Esophagus squamous epithelium (tissue), 5 donors: ENCODE measurements at places on chromosomes 5 and 9.
A peak's percentile ranks its signal among the peaks of the same experiment; 100 is the strongest.

DNA sequence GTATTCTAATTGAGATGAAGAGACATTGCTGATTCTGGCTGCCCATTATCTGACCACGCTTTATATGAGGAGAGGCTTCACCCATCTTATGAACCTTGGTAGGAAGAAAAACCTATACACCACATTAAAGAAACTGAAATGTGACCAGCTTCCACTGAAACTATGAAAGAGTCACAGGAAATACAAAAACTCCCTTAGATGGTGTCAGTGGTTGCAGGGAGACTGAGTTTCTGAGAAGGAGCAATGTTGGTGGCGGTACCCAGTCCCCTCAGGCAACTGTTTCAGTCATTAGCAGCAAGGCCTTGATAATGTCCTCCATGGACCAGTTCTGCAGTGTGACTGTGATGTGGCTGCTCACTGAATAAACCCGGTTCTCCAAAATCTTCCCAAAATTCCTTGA, 110.5 kb upstream of the FTMT start:
- H3K4me3 ChIP-seq = no peak overlapping the region
- no peaks in the 10 kb centered on the region for H3K4me1 ChIP-seq
- H3K36me3 ChIP-seq = no peaks in the 10 kb centered on the region
- H3K27ac ChIP-seq = no peak overlapping the region
- H3K27me3 ChIP-seq = no peaks in the 10 kb centered on the region

GRCh38 chr5:133406977-133407632, 205.2 kb downstream of the FSTL4 start:
- H3K27me3 ChIP-seq = no peaks in the 10 kb centered on the region
- no peaks in the 10 kb centered on the region for H3K4me1 ChIP-seq
- no peak for DNase-seq
- H3K27ac ChIP-seq = no peak overlapping the region
- H3K4me3 ChIP-seq = no peak overlapping the region

- no peaks in the 10 kb centered on the region for H3K36me3 ChIP-seq
- no peaks in the 10 kb centered on the region for H3K4me1 ChIP-seq
- no peaks in the 10 kb centered on the region for H3K27me3 ChIP-seq
- no peak overlapping the region for H3K27ac ChIP-seq
- no peak for DNase-seq
These were observed 39.0 kb upstream of the ICE1 start for GRCh38 chr5:5383461-5383860.

GRCh38 chr5:174386306-174386705, 338.1 kb upstream of the MSX2 start:
- no peak overlapping the region for H3K4me3 ChIP-seq
- H3K27me3 ChIP-seq = no peaks in the 10 kb centered on the region
- no peak for DNase-seq
- H3K27ac ChIP-seq = no peak overlapping the region
- H3K4me1 ChIP-seq = no peaks in the 10 kb centered on the region

DNA sequence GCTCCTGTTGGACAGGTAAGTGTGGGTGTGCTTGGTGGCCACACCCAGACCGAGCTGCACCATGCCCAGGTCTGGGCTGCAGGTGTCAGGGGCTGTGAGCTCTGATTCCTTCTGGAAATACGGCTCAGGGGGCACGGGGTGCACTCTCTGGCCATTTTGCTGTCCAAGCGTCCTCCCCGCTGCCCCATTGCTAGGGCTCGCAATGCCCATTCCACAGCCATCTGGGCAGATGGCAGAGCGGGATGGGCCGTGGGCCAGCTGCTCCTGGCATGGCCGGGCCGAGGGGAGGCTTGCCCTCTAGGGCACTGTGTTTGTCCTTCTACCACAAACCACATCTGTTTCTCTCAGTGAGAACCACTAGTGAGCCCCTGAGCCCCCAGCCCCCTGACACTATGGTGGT, 67.9 kb upstream of the RXRA start:
- H3K27me3 ChIP-seq = no peaks in the 10 kb centered on the region
- no peaks in the 10 kb centered on the region for H3K36me3 ChIP-seq
- no peak overlapping the region for H3K4me3 ChIP-seq
- H3K4me1 ChIP-seq = no peaks in the 10 kb centered on the region
- no peak for DNase-seq
- H3K27ac ChIP-seq = no peak overlapping the region

DNA sequence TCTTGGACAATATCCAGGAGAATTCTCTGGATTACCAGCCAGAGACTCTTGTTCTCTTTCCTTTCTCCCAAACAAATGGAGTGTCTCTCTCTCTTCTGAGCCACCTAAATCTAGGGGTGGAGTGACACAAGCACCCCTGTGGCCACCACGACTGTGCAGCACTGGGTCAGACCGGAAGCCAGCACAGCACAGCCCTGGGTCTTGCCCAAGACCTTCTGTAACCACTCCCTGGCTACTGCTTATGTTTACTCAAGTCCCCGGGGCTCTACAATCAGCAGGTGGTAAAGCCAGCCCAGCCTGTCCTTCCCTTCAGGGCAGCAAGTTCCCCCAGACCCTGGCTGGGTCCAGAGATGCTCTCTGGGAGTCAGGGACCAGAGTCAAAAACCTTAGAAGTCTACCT, 110.0 kb upstream of the TUT7 start:
- H3K27ac ChIP-seq = no peak overlapping the region
- no peaks in the 10 kb centered on the region for H3K4me1 ChIP-seq
- no peak for DNase-seq
- no peaks in the 10 kb centered on the region for H3K36me3 ChIP-seq

GRCh38 chr9:14932231-14932630, 22.0 kb upstream of the FREM1 start:
- DNase-seq = no peak
- H3K36me3 ChIP-seq = no peaks in the 10 kb centered on the region
- H3K4me1 ChIP-seq = no peaks in the 10 kb centered on the region
- H3K4me3 ChIP-seq = no peak overlapping the region
- no peaks in the 10 kb centered on the region for H3K27me3 ChIP-seq

DNA sequence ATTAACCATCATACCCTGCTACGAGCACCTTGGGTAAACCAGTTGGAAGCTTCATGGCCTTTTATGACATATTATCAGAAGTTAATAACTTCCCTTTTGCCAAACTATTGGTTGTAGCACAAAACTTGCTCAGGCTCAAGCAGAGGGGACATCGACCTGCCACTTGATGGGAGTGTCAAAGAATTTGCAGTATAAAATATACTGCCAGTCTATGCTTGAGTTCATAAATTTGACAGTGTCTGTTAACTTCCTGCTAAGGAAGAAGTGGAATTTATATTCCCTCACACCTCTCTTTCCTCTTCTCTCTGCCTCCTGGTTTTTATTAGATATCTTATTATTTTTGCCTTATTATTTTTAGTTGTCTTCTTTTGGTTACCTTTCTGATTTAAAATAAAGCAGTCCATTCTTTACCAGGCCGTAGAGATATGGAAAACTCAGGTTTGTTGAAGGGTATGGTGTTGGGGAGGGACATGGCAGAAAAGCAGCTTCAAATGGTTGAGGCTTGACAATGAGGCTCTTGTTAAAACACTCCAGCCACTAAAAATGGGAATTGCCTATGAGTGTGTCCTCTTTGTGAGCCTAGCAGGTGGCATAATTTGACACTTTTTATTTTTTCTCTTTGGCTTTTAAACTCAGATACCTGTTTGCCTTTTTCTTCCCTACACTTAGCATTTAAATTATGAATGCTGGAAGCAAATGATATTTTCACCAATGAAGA, 298.0 kb downstream of the DOCK8 start:
- H3K4me1 ChIP-seq = peaks cover 29% of the 10 kb centered on the region
- no peaks in the 10 kb centered on the region for H3K27me3 ChIP-seq
- H3K27ac ChIP-seq = no peak overlapping the region
- peaks cover 8% of the 10 kb centered on the region for H3K36me3 ChIP-seq
- H3K4me3 ChIP-seq = no peak overlapping the region

DNA sequence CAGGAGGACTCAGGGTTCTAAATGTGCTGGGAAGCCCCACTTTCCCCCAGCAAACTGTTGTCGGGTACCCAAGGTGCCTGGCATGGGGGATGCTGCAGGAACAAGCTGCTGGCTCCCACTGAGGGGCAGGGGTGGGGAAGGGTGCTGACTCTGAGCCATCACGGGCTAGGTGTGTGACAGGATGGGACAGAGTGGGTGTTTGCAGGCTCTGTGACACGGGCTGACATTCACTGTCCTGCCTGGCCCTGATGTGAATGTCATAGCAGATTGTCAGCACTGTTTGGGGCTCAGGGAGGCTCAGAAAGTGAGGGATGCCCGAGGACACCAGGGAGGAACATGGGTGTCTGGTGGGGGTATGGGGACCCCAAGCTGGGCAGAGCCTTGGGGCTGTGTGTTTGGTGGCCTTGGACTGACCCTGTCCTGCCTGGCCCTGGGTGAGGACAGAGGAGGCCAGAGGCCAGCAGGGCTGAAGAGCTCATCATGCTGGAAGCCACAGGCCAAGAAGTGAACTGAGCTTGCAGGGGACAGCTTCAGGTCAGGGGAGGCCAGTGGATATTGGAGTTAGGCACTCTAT, 20.6 kb downstream of the WNK2 start:
- H3K4me1 ChIP-seq = peaks cover 12% of the 10 kb centered on the region
- no peak for DNase-seq
- H3K27ac ChIP-seq = peak overlapping the region; percentile 44
- H3K4me3 ChIP-seq = no peak overlapping the region
- H3K36me3 ChIP-seq = no peaks in the 10 kb centered on the region

DNA sequence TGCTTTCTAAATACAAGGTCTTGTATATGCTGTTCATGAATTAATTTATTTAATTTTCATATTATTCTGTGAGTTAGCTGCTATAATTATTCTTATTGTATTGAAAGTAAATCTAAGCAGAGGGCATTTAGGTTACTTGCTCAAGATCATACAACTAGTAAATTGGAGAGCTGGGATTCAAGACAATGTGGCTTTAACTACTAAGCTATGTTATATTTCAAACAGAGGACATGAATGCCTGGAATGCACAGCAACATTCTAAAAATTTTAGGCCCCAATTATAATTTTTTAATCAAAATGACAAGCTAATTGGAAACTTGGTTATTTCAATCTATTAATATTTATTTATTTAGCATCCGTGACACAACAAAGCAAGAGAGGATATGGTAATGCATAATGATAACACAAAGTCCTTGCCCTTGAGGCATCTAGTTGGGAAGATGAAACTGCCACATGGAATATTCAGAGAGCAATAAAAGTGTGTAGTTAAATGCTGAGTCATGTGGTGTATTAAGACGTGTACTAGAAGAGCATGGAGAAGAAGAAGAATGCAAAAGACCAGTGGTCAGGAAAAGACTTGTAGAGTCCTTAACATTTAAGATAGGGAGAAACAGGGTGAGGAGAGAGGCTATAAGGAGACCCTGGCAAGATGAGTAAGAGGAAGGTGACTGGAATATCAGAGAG, 24.4 kb downstream of the CTXN3 start:
- H3K27me3 ChIP-seq = no peaks in the 10 kb centered on the region
- no peak for DNase-seq
- H3K4me1 ChIP-seq = no peaks in the 10 kb centered on the region
- H3K4me3 ChIP-seq = no peak overlapping the region

DNA sequence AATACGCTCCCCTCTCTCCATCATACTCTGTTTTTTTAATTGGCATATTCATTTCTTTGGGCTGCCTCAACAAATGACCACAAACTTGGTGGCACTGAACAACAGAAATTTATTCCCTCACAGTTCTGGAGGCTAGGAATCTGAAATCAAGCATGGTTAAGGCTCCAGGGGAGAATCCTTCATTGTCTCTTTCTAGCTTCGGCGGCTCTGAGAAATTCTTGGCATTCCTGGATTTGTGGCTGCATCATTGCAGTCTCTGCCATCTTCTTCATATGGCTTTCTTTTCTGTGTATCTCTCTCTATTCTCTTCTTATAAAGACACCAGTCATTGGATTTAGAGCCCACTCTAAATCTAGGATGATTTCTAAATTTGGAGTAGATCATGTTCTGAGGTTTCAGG, 10.9 kb upstream of the SLC24A2 start:
- no peaks in the 10 kb centered on the region for H3K27me3 ChIP-seq
- H3K36me3 ChIP-seq = no peaks in the 10 kb centered on the region
- H3K4me1 ChIP-seq = no peaks in the 10 kb centered on the region
- DNase-seq = no peak

DNA sequence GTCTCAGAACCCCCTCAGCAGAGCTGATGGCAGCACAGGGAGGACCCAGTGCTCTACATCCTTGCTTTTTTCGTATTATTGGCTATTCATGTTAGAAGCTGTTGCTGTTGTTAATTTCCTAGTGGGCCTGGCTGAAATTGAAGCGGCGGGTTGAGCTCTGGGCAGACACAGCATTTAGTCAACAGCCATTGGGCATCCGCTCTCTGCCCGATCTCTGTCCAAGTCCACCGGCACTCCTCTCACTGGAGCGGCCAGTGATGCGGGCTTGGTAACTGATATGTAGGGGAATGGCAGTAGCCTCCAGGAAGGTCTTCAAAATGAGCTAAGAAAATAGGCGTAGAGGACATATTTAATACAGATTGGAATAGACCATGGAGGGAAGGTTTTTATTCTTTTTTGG, 1.3 kb upstream of the GARNL3 start:
- H3K4me3 ChIP-seq = no peak overlapping the region
- no peak for DNase-seq
- no peaks in the 10 kb centered on the region for H3K27me3 ChIP-seq
- H3K4me1 ChIP-seq = peaks cover 25% of the 10 kb centered on the region

- DNase-seq = no peak
- no peaks in the 10 kb centered on the region for H3K4me1 ChIP-seq
- H3K4me3 ChIP-seq = no peak overlapping the region
- H3K27me3 ChIP-seq = no peaks in the 10 kb centered on the region
- H3K36me3 ChIP-seq = peaks cover 85% of the 10 kb centered on the region
- H3K27ac ChIP-seq = no peak overlapping the region
These were observed 11.5 kb downstream of the SFXN1 start for GRCh38 chr5:175489693-175490443.

DNA sequence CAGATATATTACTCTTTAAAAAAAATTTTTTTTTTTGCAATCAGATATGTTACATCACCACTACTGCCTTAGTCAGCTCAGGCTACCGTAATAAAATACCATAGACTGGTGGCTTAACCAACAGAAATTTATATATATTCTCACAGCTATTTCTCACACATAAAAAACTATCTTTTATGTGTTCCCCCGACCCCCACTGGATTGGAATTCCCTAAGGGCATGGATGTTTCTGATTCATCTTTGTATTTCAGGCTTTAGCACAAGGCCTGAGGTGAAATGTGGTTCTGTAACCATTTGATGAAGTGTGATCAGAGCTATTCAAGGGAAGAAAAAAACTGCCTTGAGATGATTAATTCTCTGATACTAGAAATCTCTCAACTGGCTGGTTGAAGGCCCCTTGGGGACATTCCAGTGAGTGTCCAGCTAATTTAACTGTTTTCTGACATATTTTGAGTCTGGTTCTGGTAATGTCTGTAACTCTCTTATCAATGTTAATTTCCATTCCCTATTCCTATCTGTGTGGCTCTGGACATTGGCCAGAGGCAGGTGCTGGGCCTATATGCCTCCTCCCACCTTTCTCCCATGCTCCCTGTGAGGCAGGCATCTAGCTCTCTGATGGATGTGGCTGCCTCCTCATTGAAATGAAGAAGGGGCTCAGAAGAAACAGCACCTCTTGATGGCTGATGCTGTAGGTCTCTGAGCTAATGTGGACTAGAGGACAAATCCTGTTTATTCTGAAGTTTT, 2.5 kb downstream of the CD14 start:
- H3K27me3 ChIP-seq = no peaks in the 10 kb centered on the region
- no peak for DNase-seq
- H3K36me3 ChIP-seq = no peaks in the 10 kb centered on the region
- H3K4me1 ChIP-seq = peaks cover 6% of the 10 kb centered on the region
- H3K27ac ChIP-seq = peak overlapping the region; percentile 32
